ENCODE measurements at places on chromosomes 3 and 15.

GRCh38 chr3:128864351-128864811 lies 15.0 kb upstream of the ACAD9 start:
- DNase-seq = no peak

DNA sequence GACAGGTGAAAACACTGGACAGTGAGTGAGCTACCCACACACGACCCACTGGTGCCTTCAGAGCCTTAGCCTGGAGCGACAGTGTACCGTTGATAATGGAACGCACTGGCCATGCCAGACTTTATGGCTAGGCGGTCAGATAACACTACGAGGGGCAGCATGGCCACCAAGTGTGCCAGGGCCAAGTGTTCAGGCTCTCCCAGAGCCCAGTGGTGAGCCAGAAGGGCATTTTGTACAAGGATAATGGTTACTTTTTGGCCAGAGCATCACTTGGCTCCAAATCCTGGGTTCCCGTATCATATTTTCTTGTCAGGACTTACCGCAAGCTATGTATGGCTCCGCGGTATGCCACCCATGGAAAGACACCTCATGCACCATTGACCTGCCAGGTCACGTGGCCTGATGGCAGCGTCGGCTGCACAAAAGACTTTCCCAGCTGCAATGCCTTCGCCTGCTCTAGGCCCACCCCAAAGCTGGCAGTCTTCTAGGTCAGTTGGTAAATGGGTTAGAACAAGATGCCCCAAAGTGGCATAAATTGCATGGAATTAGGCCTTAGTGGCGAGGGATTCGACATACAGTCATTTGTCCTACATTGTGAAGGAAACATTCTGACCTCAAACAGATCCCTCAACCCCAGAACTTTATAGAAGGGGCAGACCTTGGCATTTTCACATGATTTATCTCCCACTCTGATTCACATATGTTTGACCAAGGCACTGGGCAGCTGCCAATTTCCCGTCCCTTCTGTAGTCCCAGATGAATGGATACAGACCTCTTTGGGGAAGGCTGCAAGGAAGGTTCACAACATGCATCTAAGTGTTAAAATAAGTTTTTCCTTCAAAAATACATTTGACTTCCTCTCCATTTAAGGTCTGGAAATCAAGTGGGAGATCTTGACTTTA lies 12.2 kb upstream of the SLC28A1 start:
- DNase-seq = no peak

GRCh38 chr3:184719709-184720108 lies 7.8 kb upstream of the MAGEF1 start:
- no peak for DNase-seq

- no peak for DNase-seq
Measured at GRCh38 chr15:81373775-81374395, at the start of gene TMC3. Gene TMC3 (minus strand): TSS chr15:81374213. CDS start chr15:81374077, 136 bp downstream.

DNA sequence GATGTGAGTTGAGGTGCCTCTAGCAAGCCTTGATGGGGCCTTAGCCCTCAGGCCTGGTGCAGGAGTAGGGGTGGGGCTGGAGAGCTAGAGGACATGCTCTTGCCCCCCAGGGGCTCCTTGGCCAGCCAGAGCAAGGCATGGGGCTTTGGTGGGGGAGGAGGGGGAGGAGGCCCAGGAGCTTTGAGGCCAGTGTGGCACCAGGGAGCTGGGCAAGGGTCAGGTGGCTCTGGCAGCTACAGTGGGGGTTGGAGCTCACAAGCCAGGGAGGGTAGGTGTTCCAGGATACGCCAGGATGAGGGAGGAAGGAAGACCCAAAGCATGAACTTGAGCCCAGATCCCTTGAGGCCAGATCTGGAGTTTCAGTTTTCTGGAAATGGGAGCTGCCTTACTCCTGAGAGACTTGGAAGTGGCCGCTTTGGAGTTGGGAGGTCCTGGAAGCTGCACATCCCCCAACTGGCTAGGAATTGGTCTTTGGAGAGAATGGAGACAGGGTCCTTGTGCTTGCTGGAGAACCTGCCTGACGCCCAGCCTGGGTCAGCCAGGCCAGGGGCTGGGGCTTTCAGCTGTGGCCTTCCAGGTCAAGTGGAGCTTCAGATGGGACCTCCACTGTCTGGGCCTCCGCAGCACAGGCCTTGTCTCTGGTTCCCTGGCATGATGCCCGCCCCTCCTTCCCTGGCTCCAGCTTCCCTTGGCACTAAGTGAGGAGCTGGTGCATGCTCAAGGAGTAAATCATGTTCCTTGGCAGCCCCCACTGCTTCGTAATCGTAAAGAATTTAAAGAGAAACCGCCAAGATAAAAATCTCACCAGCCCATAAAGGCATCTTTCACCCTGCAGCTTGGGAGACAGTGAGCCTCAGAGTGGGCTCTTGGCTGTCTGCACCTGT lies 8.7 kb downstream of the SEMA3F start:
- DNase-seq = peak; percentile 91

DNA sequence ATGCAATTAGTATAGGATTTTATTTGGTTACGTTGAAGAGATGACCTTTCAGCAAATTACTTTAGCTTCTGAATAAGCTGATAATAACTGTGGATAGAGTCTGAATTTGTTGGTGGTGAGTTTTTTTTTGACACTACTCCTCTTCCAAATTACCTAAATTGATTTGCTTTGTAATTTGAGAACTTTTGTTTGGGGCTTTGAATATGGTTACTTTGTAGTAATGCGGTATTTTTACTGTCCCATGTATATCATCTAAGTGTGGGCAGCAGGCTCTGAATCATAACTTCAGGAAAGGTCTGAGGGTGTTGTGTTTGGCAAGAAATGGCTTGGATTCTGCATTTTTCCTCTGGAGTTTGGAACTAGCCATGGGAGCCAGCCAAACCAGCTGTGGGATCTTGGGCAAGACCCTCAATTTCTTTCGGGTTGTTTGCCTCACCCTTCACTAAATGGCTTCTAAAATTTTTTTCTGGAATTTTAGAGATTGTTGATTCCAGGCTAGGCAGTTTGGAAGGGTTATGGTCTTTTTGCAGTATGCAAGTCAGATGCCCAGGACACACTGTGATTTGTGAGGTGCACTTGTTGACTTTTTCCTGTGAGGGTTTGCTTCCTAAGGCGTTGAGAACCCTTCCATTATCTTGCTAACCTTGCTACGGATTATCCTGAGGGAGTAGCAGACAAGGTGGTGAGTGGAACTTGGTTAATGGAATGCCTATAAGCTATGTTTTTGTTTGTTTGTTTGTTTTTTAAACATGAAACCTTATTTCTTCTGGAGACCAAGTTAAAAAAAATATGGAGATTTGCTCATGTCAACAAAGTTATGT lies 10.4 kb downstream of the PTPRG start:
- DNase-seq = peak; percentile 62

GRCh38 chr3:43307226-43307625 lies 20.9 kb downstream of the SNRK start:
- no peak for DNase-seq

DNA sequence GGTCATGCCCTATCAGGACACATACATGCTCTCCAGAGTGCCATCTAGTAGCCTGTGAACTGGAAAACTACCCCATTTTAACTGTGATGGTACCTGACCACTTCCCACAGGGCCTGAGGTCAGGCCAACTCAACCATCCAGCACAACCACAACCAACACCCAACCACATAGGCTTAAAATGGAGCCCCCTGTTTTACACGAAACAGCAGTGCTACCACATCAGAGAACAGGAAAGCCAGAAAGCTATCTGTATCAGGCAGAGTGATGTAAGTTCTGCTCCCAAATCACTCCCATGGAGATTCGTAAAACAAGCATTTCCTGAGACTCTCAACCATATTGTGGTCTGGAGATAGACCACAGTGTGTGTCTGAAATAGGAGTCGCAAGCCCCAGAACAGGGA lies 1017.3 kb upstream of the EPHA6 start:
- DNase-seq = no peak

DNA sequence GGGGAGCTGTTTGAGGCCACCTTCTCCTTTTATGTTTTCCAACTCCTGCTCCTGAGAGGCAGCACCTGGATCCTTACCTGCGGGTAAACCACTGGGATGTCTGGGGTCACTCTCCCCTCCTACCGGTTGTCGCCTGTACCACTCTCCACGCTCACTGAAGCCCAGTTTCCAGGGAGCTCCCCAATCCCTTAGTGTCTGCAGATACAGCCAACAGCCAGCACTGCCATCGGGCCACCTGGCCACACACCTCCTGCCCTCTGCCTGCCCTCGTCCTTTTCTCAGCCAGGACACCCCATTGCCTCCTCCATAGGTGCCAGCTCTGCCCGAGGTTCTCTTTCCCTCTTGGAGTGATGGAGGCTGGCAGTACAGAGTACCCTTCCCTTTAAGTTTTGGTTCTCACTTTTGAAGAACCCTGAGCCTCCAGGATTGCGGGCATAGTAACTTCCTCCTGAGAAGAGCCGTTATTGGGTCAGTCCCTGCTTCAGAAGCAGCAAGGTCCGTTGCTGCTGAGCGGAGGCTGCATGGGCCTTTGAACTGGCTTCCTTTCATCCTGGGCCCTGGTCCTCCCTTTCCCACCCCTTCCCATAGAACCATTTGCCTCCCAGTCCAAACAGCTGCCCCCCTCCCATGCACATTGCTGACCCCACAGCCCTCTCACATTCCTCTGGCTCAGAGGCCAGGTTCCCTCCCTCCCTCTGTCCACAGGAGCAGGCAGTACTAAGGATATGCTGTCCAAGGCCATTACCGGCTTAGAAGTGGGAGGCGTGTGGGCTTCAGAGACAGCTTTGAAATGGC lies 30.9 kb downstream of the ARNT2 start:
- no peak for DNase-seq

- no peak for DNase-seq
Measured at GRCh38 chr3:143158014-143158988, 38.7 kb downstream of the CHST2 start.

DNA sequence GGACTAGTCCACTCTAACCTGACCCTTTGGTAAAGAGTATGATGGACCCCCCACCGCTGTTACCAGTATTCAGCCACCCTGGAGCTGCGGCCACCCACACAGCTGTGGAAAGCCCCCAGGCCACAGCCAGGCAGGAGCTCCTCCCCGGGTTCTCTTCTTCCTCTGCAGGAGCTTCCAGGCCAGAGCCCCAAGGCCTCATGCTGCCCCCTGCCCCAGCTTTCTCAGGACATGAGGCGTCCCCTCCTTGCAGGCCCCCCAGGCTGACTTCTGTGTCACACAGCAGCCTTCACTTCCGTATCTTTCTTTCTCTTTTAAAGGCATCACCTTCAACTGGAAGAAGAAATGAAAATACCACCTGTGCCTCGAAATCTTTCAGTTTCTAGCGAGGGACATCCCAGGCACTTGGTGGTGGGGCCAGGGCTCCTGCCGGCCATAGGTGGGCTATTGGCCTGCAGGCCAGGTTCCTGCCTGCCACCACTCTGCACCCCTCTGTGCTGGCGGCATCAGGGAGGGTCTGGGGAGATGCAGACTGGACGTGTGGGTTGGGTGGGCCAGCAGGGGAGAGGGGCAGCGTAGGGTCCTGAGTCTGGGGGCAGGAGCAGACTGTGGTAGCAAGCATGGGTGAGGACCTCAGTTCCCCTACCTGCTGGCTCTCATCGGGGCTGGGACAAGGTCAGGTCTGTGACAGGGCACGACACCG lies 19.9 kb downstream of the KLF13 start:
- DNase-seq = no peak

GRCh38 chr15:87490666-87491065 lies 765.9 kb downstream of the NTRK3 start:
- no peak for DNase-seq

- DNase-seq = no peak
Measured at GRCh38 chr3:122784436-122784835, 9.2 kb downstream of the HSPBAP1 start.

- no peak for DNase-seq
Measured at GRCh38 chr15:61598655-61599054, 369.6 kb upstream of the RORA start.

- DNase-seq = no peak
Measured at GRCh38 chr15:38427380-38427779, 26.5 kb upstream of the FAM98B start.

DNA sequence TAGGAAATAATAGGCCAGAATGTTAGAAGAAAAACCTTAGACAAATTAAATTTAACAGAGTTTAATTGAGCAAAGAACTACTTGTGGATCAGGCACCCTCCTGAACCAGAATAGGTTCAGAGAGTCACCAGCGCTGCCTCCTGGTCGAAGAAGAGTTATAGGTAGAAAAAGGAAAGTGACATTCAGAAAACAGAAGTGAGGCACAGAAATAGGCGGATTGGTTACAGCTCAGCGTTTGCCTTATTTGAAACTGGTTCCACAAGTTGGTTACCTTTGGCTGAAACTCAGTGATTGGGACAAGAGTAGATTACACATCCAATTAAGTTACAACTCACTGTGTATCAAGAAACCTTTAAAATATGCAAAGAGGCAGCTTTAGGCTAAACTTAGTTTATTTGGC lies 4.4 kb downstream of the AADAC start:
- no peak for DNase-seq

DNA sequence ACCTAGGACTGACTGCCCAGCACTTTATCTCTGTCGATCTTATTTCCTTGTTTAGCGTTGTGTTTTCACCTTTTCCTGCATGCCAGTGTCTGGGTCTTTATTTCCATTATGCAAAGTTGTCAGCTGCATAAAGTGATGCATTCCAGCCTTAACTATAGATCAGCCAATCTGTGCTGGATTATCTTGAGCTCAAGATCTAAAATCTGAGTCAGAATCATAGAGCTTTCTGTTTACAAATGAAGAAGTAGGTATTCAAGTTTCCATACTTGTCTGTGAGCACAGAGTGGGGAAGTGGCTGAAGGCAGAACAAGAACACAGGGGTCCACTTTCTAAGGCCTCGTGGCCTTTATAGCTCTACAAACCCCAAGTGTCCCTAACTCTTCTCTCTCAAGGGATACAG lies 82.4 kb upstream of the PLCL2 start:
- no peak for DNase-seq

DNA sequence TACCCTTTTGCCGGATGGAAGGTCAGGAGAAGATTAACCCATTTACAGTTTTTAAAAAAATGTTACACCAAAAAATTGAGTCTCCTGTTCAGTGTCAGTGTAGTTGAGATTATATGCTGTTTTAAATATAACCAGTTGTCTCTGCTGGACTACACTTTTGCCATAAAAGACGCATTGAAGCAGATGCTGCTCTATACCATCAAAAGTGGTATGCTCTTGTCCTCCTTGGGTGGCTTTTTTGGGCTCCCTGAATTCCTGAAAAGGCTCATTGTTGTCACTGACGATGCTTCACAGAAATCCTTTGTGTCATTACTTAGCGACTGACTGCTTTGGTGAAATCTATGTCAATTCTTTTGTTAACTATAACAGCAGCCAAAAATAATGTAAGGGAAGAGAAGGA lies 133.9 kb upstream of the SKOR1 start:
- DNase-seq = no peak

Data from left hindlimb (tissue), 1 donor.